A549 (cell line): ENCODE measurements at places on chromosomes 2 and 18. TPM values are rescaled to one million over a fixed set of nuclear protein-coding genes. Genes with fewer than 3 reads are reported as not detected.

GALNT14 gene
- 38.3 to 48.0 TPM (median 40.0 TPM) in 3 replicates for polyA plus RNA-seq

DNA sequence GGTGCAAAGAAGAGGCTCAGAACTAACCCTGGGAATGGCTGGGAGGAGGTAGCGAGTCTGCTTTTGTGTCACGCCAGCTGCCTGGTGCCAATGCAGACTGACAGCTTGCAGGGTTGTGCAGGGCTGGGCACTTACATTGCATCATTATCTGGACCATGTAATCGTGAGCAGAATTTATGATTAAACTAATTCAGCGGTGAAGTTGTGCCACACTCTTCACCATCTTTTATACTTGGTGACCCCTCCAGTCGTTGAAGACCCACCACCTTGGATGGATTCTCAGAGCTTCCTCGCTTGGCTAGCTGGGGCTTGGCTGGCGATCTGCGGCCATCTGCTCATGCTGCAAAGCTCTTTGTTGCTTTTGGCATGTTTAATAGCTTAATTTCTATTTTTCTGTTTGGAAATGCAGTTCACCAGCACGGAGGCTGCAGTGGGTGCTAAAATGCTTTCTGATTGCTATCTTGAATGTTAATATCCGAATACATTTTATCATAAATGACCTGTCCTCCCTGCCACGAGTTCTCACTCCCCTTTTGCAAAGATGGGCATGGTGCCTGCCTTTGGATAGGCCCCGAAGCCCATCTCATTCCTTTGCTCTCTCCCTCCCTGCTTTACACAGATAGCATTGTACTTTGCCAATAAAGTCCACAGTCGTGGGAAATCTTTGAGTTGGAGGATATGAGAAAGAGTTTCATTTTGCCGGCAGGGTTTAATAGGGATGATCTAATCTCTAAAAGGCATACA, 188.2 kb downstream of the PRKCE start:
- DNase-seq = no peak

GRCh38 chr2:232024457-232024856, 62.9 kb downstream of the DIS3L2 start:
- DNase-seq = no peak

DNA sequence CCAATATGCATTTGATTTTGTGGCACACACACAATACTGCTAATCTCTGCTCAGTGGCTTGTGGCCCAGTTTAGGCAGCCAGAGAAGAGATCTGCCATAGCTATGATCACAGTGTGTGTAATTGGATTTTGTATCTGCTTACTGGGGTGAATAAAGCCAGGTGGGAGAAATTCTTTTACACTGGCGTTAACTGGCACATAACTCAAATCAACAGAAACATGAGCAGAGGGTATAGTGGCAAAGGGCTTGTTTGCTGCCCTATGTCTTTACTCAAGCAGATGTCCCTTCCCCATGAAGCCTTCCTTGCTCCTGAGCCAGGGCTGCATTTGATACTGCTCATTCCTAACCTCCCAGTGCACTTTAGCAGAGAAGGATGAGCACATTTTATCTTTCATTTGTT, 28.5 kb downstream of the STON1 start:
- DNase-seq = no peak

LYG2 gene
- not detected in 3 replicates for polyA plus RNA-seq

MRPL19 gene
- polyA plus RNA-seq = 70.5 to 75.9 TPM (median 75.7 TPM) in 3 replicates

SLC19A3 gene
- polyA plus RNA-seq = 2.2 to 2.8 TPM (median 2.7 TPM) in 3 replicates

GRCh38 chr2:58215429-58215828, 25.7 kb downstream of the FANCL start:
- no peak for DNase-seq
